HFF-Myc (cell line): ENCODE measurements at places on chromosomes 1 and 21.

DNA sequence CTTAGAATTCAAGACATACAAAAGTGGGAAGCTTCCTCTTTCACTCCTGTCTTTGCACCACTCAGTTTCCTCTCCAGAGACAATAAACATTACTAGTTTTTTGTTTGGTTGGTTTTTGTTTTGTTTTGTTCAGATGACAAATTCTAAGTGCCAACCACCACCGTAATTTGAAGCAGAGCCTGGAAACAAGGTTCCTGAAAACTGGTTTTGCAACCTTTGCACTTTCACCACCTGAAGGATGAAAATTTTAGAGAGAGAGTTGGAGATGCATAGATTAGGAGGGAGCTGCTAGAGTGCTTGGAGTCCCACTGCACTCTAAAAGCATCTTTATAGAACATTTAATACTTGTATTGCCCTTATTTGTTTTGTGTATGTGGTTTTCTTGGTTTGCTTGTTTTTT is 20.2 kb upstream of the MGST3 start:
- no peak for DNase-seq

DNA sequence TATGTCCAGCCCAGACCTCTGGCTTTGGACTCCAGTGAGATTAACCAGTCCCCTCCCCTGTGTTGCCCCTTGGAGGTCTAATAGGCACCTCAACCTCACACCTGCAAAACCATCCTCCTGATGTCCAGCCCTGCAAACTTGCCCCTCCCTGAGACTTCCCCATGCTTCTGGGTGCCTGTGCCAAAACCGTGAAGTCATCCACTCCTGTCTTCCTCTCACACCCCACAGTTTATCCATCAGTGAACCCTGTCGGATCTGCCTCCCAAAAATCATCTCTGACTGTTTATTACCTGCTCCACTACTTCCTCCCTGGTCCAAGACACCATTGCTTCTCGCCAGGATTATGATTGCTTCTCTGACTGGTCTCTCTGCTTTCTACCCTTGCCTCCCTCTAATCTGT is 31.7 kb upstream of the PADI1 start:
- DNase-seq: no peak

GRCh38 chr1:85448358-85448757 is 16.6 kb downstream of the DDAH1 start:
- no peak for DNase-seq

- DNase-seq: no peak
Measured at GRCh38 chr1:242585616-242586359, 61.3 kb upstream of the PLD5 start.

DNA sequence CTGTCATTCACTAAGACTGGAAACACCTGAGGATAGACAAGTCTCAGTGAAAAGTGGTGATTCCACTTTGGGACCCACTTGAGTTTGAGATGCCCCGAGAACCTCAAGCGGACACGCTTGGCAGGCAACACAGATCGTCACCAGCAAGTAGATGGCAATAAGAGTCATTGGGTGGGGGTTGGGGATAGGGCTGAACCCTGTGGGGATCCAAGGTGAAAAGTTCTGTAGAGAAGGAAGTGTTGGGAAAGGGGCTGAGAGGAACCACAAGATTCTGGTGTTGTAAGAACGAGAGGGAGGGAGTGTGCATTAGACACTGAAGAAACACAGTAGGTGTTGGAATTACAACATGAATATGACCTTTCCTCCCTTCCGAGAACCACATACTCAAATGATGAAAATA is 45.4 kb upstream of the TDRD10 start:
- DNase-seq: no peak

DNA sequence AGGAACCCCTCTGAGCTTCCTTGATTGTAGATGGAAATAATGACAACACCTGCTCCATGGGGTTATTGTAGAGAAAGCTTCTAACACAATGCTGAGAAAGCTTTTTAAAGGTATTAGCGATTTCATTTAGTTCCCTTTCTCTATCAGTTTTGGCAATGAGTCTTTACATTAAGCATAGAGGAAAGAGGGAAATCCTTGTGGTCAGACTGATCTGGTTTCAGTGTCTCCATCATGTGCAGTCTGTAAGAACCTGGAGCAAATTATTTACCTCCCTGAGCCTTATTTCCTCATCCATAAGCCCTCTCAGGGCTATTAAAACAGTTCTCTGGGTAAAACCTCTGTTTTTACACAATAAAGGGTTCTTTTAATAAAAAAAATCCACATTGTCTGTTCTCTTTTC is 87.5 kb downstream of the FGGY start:
- DNase-seq: no peak

GRCh38 chr1:244952940-244953339 is 88.6 kb upstream of the HNRNPU start:
- no peak for DNase-seq

- no peak for DNase-seq
Measured at GRCh38 chr1:209787551-209787950, 3.2 kb upstream of the C1orf74 start.
